ENCODE measurements at places on chromosomes 11 and 22.

- DNase-seq = no peak
Observed at GRCh38 chr11:128737704-128738103, 43.8 kb downstream of the FLI1 start.

DNA sequence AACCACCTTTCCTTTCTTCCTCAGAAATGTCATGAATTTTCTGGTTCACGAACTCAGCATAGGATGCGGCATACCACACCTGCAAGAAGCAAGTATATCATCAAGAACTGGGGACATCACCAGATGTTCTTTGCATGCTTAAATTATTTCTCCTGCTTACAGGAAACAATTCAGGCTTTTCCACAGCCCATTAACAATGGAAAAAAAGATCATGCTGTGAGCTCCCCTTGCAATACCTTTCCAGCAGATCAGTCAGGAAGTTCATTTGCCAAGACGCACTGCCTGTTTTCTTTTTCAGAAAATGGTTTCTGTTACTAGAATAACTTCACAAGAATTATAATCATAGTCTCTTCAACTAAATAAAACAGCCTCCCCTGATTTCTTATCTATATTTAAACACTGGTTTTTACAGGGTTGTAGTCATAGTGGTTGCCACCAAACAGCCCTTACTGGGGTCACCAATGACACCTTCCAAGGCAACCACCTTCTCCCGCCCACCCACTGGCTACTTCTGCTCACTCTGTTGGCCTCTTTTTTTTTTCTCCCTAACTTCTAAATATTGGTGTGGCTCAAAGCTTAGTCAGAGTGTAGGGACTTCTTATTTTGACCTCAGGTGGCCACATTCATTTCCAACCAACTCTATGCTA, 42.3 kb upstream of the NFRKB start:
- DNase-seq = no peak

- DNase-seq = no peak
Observed at GRCh38 chr11:122863704-122864326, 18.7 kb upstream of the JHY start.

DNA sequence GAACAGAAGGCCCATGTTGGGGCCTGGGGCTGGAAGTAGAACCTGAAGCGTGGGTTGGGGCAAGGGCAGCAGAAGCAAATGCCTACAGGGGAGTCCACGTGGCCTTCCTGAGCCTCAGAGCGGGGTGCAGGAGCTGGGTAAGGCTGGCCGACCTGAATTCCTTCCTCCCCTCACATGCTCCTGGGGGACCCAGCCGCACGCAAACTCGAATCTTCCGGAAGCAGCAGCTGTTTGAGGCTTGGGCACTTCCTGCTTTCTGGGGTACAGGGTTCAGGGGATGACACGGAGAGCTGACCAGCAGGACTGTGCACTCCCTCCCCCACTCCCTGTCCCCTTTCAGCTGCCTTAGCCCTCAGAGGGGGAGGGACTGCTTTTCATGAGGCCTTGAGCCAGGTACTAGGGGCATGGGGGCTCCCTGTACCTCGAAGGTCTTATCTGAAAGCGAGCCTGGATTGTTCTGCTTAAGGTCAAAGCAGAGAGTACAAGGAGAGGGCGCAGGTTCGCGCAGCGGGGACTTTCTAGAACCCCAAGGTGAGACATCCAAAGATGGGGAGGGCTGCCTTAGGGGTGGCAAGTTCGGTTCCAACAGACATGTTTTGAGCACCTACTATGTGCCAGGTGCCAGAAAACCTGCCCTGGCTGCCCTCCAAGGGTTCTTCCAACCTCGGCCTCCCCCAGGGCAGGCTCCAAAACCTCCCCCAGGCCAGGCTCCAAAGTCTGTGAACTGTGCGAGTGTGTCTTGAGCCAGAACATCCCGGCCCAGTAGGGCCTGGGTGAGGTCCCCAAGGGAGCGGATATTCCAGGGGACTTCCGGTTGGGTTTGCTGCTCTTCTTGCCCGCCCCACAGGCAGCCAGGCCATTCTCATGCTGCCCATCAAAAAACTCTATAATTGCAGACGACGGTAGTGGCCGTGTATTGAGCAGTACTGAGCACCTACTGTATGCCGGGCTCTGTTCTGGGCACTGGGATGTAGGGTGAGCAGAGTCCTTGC, 1.7 kb downstream of the NCF4 start:
- DNase-seq = no peak

- DNase-seq = no peak
Observed at GRCh38 chr11:59216641-59217564, 4.2 kb upstream of the MPEG1 start.

- DNase-seq = no peak
Observed at GRCh38 chr11:103887001-103887658, 149.3 kb upstream of the DDI1 start.

DNA sequence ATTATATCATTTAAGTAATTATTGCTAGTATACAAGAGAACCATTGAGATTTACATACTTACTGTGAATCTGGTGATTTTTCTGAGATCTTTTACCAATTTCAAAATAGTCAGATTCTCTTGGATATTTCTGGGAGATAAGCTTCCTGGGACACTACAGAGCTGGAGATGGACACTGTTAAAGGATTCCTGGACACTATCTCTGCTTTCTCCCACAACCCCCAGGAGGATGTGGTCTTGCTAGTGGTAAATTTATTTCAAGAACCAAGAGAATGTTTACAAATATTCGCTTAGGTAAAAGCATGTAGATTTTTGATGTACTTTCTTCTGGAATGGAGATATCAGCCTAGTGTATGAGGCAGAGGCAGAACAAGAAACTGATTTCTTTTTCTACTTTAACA, 12.9 kb downstream of the CCDC82 start:
- no peak for DNase-seq

- DNase-seq = no peak
Observed at GRCh38 chr22:43432883-43433415, 21.1 kb downstream of the MPPED1 start.

- DNase-seq = no peak
Observed at GRCh38 chr11:133698654-133699053, 146.7 kb downstream of the SPATA19 start.

DNA sequence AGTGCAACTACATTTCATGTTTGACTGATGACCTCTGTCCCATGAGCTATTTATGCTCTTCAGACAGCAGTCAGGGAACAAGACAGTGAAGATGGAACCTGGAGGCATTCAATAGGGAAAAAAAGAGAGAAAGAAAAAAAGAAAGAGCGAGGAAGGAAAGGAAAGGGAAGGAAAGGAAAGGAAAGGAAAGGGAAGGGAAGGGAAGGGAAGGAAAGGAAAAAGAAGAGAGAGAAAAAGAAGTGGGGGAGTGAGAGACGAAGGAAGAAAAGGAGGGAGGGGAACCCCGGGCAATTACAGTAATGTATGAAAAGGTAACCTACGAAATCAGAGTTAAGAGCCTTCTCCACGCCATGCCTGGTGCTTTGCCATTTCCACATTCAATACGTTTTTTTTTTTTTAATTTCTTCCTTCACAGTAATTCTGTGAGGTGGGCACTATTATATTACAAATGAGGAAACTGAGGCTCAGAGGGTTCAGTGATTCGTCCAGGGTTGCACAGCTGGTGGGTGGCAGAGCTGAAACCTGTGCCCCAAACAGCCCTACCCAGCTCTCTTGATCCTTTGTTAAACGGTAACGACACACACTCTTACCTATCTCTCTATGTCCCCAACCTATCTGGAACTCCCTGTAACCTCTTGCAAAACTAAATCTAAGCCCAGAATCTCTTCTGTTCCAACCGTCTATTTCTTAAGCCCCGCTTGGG, 39.3 kb downstream of the ETS1 start:
- DNase-seq = no peak

DNA sequence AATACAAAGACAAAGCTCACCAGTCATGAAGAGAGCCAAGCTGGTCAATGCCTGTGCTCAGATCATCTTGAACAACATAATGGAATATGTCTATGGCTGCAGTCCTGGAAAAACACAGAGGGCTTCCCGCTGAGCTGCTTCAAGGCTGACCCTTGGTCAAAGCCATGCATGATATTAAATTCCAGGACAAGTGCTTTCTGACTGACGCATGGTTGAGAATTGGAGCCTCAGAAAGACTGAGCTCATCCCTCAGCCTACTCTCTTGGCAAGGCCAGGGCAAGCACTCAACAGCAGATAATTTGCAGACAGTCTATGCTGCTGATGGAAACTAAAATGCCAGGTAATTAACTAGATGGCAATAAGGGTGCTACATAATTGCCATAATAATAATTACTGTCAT, 89.2 kb downstream of the GALNT18 start:
- no peak for DNase-seq

DNA sequence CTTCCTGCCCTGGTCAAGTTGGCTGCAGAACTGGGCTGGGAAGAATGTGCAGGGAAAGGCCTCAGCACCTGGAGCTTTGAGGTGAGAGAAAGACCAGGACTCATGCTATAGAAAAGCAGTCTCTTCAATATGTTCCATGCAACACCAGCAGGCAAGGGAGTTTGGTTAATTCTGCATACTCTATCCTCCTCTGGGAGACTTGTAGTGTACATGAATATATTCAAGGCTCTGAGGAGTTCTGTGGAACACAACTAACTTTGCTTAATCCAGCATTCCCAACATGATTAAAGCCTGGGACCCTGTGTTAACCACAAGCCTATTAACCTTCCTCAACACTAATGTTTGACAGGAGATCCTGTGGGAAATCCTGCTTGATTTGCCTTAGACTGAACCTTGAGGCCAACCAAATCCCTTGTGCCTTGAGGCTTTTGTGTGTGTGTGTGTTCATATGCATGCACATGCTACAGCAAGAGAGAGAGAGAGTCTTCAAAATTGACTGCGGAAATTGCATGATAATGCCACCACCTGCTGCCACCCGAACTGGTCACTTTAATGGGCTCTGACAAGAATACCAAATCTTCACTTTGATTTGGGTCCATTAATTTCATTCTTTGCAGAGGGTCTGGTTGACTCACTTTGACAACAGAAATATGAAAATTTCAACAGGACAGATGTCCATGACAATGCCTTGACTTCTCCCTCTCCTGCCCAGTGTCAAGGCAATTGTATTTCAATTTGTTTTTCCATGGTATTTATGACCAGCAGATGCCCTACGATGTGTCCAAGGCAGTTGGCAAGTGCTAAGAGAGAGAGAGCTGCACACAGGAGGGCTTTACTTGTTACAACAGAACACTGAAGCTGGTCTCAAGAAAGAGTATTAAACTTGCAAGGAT, 238.2 kb upstream of the ZBED5 start:
- DNase-seq = no peak

DNA sequence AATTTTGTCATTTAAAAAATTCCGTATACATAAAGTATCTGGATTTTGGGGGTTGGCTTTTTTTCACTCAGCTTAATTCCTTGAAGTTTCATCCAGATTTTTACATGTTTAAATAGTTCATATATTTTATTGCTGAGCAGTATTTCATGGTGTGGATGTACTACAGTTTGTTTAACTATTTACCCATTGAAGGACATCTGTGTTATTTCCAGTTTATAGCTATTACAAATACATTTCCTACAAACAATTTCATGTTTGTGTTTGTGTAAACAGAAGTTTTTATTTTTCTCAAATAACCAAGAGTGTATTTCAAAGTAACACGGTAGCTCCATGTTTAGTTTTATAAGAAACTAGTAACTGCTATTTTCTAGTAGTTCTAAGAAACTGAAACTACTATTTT, 299.7 kb upstream of the ANO3 start:
- DNase-seq = no peak

GRCh38 chr11:78072455-78072854, 7.2 kb downstream of the NDUFC2 start:
- no peak for DNase-seq

DNA sequence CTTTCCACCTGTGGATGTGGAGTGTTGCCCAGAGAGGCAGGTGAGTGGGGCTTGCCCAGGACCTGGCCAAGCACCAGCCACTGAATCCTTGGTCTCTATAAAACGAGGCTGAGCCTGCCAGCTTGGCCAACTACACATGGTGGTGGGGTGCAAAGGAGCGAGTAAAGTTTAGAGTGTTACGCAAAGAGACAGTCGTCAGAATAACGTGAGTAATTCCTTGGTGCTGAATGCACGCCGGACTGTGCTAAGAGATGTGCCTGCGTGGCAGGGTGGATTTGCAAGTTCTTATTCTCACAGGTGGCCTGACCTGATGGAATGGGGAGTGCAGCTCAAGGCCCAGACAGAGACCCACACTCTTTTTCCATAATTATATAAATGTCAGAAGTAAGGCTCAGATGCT, 88.6 kb upstream of the B3GAT1 start:
- no peak for DNase-seq

DNA sequence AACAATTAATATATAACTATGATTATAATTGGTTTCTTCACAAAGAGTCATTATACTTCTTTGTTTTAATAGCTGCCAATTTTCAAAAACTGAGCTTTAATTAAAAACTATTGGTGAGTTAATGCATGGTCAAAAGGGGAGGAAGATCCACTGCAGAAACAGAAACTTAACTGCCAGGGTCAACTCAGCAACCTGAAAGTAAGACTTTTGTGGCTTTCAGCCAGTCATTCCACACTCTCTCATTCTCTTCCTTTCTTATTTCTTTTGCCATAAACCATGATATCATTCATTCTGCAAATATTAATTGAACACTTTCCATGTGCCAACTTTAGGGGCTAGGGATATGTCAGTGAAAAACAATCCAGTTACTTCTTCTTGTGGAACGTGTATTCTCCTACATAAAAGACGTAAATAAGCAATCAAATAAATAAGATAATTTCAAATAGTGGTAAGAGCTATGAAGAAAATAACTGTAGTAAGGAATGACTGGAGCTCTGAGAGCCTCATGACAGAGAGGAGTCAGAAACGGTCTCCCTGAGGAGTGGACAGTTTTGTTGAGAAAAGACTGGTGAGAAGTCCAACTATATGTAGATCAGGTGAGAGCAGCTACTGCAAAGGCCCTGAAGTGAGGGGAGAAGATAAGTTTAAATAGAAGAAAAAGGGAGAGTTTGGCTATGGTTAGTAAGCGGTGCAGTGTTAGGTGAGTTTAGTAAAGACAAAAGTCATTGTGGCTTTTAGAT, 130.5 kb downstream of the GRIA4 start:
- no peak for DNase-seq

GRCh38 chr11:124841201-124841600, 24.0 kb upstream of the ROBO3 start:
- no peak for DNase-seq

DNA sequence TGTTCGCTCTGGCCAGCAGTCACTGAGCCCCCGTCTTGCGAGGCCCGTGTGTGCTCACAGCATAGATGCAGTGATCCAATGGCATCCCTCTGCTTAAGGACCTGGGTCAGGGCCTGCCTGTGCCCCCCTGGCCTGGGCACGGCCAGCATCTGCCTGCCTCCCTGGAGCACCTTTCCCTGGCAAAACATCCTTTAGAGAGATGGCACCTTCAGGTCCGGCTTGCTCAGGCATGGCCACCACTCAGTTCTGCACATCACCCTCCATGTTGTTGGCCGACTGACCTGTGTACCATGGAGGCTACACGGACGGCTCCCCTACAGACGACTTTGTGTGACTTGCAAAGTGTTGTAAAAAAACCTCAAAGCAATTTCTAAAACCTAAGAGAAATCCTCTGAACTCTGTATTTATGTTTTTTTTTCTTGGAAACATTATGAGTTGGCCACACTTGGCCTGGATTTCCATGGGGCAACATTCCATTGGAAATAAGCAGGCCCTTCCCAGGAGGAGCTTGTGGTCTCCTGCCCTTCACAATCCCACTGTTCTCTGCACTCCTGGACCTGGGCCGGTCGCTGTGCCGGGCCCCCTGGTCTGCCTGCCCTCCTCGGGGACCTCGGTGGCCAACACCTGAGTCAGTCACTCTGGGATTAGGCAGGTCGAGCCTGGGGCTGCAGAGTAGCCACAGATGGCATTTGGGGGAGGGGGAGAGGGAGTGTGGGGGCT, 592.4 kb downstream of the TBC1D22A start:
- DNase-seq = no peak
